GM12864 (cell line): ENCODE measurements at places on chromosomes 4 and X.

DNA sequence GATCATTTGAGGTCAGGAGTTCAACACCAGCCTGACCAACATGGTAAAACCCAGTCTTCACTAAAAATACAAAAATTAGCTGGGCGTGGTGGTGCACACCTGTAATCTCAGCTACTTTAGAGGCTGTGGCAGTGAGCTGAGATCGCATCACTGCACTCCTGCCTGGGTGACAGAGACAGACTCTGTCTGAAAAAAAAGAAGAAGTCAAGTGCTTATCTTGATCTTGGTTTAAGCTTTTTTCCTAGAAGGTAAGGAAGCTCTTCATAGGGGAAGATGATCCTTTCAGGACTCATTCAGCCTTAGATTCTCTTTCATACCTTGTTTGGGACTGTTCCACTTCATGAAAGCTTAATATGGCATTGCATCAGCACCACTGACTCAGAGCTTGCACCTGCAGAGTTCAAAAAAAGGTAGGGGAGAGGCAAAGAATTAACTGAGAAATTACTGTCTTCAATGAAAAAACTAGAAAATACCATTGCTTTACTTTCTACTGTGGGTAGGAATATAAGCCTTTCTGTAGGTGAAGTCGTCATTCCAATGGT, 70.8 kb upstream of the EPGN start:
- DNase-seq = no peak

- DNase-seq = no peak
Measured at GRCh38 chr4:4659871-4660651, 118.2 kb upstream of the STX18 start.

GRCh38 chr4:144809056-144809640, 163.2 kb downstream of the HHIP start:
- DNase-seq = no peak

GRCh38 chrX:52585892-52586291, 68.8 kb downstream of the SSX7 start:
- no peak for DNase-seq

DNA sequence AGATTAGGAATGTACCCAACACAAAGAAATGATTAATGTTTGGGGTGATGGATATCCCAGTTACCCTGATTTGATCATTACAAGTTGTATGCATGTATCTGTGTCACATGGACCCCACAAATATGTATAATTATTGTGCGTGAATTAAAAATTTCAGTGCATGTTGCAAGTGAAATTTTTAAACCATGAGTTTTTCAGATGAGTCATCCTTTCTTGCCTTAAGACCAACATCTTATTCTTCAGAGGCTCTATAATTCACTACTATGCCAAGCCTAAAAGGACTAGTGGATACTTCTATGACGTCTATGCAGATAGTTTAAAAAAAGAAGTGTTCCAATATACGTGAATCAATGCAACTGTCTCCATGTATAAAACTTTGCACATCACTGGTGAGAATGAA, 113.0 kb upstream of the SH3RF1 start:
- no peak for DNase-seq

GRCh38 chrX:46165411-46165810, 379.8 kb downstream of the ZNF674 start:
- DNase-seq = no peak

DNA sequence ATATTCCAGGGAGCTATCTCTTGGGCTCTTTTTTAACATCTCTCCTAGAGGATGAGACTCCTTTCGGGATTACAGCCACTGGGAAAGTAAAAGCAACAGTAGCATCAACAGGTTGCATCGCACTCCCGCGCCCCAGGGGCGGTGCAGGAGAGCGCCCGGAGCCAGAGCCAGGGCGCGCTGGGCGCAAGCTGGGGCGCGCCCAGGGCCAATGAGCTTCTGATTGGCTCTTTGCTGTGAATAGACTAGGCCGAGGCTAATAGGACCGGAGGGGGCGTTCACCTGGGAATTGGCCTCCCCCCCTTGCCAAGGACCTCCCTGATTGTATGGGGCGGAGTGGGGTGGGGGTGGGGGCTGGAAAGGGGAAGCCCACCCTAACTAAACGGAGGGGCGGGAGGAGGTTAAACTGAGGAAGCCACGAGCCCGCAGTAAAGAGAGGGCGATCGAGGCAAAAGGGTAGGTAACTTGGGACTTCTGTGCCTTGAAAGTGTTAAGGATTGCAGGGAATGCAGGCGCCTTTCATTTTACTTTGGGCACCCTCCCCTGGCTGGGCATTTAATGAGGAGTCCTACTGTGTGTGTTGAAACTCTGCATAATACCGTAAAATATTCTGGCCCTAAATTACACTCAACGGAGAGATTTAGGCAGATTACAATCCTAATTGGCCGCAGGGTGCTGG, 1.1 kb upstream of the ATOH1 start:
- no peak for DNase-seq
